ENCODE measurements at places on chromosomes 1 and 21.

- no peak for DNase-seq
These were observed 233.9 kb downstream of the PTPRU start for GRCh38 chr1:29470087-29470787.

- no peak for DNase-seq
These were observed 69.1 kb downstream of the TGFB2 start for GRCh38 chr1:218414060-218414728.

DNA sequence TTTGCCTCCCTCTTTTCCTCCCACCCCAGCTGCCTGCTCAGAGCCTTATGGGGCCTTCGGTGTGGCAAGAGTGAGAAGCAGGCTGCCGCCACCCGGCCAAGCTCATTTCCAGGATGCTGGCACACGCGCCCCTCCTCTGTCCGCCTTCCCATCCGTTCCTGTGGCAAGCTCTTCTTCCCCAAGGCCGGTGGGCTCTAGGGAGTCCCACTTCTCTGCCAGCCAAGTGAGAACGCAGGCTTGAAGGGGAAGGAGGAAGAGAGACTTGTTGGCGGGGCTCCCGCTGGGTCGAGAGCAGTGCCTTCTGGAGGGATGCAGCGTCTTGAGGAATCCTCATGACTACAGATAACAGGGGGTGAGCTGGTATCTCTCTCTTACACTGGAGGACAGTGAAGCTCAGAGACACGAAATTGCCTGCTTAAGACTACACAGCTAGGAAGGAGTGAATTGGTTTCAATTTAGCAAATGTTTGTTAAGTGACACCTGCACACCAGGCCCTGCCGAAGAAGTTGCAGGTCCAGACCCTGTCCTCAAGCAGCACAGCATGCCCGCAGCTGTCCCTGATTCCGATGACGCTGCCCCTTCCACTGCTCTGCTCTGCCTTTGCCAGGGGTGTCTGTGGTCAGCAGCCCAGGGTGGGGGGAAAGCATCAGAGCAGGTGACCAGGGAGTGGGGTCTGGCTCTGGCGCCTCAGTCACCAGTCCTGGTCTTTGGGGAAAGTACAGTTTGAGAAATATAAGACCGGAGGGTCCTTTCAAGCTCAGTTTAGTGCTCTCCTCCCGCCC, 40.1 kb upstream of the FOXO6 start:
- no peak for DNase-seq

DNA sequence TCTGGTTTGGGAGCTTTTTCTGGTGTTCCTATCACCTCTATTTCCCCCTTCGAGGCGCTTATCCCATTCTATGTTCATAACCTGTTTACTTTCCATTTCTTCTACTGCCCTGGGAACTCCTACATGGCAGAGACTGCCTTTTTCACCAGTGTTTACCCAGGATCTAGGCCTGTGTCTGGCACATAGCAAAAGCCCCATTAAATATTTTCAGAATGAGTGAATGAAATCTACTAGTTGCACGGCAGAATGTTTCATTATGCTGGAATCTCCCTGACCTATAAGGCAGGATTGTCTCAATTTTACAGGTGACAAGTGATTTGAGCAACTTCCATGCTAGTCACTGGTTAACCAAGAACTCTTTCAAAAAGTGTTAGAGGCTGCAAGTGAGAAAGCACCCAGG, 70.1 kb downstream of the PGM1 start:
- no peak for DNase-seq

DNA sequence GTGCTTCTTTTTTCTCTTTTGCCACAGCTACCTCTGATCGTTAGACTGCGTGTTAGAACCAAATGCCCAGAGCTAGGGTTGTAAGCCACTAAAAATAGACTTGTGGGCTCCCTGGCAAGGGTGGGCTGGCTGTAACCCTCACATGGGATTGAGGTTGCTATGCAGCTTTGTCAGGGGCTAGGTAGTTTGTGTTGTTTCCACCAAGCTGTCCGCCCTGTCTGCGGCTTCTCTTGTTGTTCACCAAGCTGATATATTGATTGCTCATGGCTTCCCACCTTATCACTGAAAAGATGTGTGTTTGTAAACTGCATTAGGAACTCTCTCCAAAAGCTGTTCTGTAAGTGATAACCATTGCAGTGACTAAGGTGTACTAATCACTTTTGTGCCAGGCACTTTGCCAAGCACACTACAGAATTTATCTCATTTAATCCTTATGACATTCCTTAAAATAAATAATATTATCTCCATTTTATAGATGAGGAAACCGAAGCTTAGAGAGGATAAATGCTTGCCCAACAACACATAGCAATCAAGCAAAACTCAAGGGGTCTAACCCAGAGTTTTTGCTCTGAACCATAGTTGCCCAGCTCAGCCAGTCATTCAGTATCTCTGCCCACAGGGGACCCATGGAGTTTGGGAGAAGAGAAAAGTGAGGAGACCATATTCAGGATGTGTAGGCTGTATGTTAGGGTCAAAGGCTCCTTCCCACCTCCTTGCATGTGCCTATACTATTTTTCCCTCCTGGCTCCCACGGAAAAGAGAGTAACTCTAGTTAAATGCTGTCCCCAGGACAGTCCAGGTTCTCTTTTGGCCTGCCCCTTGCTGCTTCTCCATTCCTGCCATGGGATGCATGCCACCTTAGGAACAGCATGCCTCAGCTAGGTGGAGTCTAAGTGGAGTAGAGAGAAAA, 42.2 kb upstream of the TARBP1 start:
- DNase-seq: no peak

Measured in bone marrow (tissue), 2 donors.